ENCODE measurements at places on chromosomes 13 and 19.
A peak's percentile ranks its signal among the peaks of the same experiment; 100 is the strongest.

DNA sequence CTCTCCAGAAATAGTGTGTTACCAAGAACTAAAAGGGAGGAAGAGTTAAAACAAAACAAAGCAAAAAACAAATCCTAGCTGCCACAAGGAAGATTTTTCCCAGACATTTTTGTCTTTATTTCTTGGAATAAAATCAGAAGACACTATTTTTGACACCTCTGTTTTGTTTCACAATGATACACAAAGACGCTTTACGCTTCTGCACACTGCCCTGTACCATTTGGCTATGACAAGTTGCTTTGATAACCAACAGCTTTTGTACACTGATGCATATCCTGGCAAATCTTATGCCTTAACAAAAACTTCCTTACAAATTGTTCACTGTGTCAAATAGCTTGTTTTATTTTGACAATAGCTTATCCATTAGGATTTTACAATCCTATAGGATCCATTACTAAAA is 103.5 kb upstream of the RAP2A start:
- DNase-seq: no peak

DNA sequence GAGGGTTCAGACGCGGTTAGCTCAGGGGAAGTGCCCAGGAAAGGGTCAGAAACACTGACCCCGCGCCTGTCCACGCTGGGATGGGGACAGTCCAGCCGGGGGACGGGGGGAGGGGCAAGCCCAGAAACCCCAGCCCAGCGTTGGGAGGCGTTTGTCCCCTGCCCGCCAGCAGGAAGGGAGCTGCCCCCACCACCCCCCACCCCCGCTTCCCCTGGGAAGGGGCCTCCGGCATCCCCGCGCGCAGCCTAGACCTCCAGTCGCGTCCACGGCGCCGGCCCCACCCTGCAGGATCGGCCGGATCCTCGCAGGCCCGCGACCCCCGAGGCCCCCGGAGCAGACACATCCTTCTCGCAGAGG is 277 bp downstream of the GIPC1 start:
- no peak for DNase-seq

GRCh38 chr13:76656500-76656899 is 229.7 kb downstream of the KCTD12 start:
- no peak for DNase-seq

DNA sequence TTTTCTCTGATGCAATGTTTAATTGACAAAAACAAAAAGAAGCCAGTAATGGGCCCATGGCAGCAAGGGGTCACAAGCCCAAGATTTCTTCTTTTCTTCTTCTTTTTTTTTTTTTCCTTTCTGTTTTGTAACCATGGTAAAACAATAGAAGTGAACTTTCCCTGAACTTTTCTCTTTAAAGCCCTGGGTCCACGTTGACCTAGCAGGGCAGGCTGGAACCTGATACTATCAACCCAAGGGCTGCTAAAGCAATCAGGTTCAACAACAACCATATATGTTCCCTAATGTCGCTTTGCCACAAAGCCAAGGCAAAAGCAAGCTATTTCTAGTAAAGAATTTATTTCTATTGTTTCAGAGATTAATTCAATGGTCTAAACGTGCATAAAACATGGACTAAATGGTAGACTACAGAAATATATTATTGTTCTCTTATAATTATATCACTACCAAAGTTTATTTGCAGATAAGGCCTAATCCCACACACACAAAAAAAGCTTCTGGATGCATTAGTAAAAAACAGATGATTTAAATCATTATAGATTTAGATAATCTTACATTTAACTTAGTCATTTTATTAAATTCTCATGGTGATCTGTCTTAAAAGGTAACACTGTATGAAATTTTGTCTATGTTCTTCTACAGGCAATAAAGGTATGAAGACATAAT is 153.9 kb downstream of the DACH1 start:
- peak; percentile 74 for DNase-seq

- DNase-seq: no peak
Observed at GRCh38 chr13:94480672-94481145, 1.2 kb upstream of the DCT start.

GRCh38 chr13:89862691-89863036 is 1484.8 kb upstream of the MIR17HG start:
- DNase-seq: no peak

DNA sequence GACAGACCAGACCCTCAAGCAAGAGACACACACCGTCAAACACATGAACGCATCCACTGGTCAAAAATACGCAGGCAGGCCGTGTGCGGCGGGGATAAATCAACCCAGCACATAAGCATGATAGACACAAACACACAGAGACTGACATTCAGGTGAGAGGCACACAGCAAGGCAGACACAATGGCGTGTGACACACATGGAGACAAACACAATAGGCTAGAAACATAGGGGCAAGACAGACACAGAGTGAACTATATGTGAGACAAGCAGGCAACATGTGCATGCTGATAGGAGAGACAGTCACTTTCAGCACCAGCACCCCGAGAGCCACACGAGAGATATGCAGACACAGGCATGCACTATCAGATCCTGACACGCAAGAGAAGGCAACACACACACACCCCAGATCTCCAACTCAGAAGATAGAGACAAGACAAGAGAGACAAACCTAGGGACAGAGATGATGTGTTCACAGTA is 6.9 kb upstream of the JUNB start:
- peak; percentile 43 for DNase-seq

DNA sequence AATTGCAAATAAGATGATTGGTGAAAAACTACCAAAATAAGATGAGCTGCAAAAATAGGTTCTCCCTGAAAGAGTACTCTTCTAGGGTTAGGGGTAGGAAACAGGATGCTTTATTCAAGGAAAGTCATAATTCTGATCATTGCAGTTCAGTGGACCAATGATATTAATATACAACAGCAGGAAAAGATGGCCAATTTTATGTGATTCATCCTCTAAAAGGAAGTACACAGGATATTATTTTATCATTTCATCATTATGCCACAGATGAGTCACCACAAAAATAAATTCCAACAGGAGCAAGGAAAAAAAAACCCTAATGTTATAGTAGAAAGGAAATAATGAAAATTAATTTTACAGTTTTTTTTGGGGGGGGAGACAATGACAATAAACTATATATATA is 205.0 kb downstream of the NALCN start:
- DNase-seq: no peak

DNA sequence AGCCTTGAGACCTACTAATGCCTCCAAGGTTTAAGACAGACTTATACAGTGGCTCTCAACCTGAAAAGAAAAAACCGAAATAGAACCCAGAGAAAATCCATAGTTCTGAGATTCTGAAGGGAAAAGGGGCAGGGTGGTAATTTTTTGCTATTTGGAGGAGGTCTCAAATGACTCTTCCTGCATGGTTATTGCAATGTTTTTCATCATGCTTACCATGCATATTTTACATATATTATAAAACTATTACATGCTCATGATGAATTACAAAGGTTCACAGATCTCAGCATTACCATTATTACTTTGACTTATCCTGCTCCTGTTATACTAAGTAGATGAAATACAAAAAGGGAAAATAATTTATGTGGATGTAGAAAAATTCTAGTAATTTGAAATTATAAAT is 47.6 kb downstream of the N4BP2L2 start:
- no peak for DNase-seq

DNA sequence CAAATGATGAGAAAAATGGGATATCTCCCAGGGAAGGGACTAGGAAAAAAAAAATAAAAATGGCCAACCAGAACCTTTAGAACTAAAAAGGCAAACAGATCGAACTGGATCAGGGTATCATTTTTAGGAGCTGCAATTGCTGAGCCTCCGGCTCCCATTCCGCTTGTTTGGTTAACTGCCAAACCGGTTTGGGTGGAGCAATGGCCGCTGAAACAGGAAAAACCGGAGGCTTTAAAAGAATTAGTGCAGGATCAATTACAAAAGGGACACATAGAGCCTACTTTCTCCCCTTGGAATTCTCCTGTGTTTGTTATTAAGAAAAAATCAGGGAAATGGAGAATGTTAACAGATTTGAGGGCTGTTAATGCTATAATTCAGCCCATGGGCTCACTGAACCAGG is 12.7 kb upstream of the ZNF443 start:
- DNase-seq: peak; percentile 67

DNA sequence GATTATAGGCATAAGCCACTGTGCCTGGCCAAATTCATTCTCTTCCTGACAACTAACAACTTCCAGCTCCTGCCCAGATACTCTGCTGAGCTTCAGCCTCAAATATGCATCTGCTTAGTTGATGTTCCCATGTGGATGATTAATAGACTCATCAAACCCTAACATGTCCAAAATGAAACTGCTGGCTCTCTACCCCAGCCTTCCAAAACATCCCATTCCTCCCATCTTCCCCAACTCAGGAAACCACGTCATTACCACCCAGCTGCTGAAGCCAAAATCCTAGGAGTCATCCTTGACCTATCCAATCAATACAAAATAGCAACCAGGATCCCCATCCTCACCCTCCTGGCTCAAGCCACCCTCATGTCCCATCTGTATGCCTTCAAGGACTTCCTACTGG is 20.9 kb downstream of the POU2F2 start:
- DNase-seq: no peak

DNA sequence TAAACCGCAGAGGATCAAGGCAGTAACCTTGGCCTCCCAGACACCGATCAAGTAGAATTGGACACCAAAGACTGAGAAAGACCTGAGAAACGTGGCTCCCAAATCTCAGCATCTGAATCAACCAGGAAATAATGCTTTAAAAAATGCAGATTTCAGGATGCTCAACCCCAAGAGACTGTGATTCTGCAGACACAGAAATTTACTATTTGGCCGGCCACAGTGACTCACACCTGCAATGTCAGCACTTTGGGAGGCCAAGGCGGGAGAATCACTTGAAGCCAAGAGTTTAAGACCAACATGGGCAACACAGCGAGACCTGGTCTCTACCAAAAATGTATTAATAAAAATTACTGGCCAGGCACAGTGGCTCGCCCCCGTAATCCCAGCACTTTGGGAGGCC is 6.2 kb downstream of the ABCC4 start:
- no peak for DNase-seq

- no peak for DNase-seq
Observed at GRCh38 chr13:114155926-114156883, 22.9 kb upstream of the CFAP97D2 start.

DNA sequence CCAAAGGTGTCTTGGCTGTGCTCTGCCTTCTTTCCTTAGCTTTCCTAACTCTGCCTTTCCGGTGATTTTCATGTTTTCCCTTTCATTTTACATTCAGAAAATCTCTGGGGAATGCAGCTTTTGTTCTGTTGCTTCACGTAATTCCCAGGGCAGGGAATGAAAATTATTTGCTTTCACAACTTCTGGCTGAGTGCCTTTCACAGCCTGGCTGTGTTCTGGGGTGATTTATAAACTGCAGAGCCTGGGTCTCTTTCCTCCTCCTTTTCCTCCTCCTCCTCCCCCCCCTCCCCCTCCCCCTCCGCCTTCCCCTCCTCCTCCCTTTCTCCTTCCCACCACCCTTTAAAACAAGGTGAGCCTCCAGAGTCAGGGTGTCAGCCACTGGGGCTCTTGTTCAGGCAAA is 84.3 kb downstream of the RNASEH2B start:
- DNase-seq: no peak

DNA sequence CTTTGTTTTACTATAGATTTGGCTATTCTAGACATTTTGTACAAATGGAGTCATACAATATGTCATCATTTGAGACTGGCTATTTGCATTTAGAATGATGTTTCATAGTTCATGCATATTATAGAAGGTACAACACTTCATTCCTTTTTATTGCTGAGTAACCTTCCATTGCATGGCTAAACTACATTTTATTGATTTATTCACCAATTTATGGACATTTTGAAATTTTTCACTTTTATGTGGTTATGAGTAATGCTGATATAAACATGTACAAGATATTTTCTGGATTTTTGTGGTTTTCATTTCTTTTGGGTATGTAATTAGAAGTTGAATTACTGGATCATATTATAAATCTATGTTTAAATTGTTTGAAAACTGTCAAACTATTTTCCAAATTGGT is 710.3 kb upstream of the SLITRK5 start:
- DNase-seq: no peak

GRCh38 chr13:52405767-52406494 is at the start of gene THSD1:
THSD1 (minus strand) TSS chr13:52406172; CDS start chr13:52402600, 3,572 bp downstream.
- DNase-seq: no peak

GRCh38 chr13:91355099-91355825 is 7.8 kb downstream of the MIR17HG start:
- peak; percentile 25 for DNase-seq

- DNase-seq: no peak
Observed at GRCh38 chr13:94813920-94814475, 101.7 kb upstream of the SOX21 start.

DNA sequence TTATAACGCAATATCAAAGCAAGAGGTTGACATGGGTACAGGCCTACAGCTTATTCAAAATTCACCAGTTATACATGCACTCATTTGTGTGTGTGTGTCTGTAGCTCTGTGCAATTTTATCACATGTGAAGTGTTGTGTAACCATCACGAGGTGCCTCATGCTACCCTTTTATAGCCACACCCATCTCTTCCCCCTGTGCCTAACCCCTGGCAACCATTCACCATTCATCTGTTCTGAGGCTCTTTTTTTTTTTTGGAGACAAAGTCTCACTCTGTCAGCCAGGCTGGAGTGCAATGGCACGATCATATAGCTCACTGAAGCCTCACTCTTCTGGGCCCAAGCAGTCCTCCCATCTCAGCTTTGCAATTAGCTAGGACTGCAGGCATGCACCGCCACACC is 78.4 kb downstream of the DPF1 start:
- DNase-seq: no peak

- no peak for DNase-seq
Observed at GRCh38 chr13:84670245-84670644, 788.0 kb upstream of the SLITRK1 start.

- DNase-seq: no peak
Observed at GRCh38 chr13:79227418-79227817, 178.6 kb downstream of the RBM26 start.

- no peak for DNase-seq
Observed at GRCh38 chr19:6105444-6105843, 4.9 kb downstream of the RFX2 start.

DNA sequence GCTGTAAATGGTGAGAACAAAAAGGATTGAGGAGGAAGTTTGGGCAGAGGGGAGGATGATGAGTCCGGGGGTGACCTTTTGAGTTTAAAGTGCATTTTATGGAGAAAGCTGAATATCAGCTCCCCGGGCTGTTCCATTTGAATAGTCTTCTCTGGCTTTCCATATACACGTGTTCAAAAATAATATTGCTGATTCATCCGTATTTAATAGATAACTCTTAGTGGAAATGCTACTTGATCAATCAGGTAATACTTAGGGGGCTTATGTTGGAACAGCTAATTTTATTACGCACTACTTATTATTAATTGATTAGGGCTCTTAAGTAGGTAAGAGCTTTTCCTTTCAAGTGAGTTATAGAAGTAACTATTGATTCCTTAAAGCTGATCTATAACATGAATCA is 76.4 kb downstream of the ERCC5 start:
- no peak for DNase-seq

- no peak for DNase-seq
Observed at GRCh38 chr19:7287722-7288121, 6.5 kb downstream of the INSR start.

- DNase-seq: peak; percentile 74
Observed at GRCh38 chr19:55005684-55006488, 32.2 kb downstream of the GP6 start.

- no peak for DNase-seq
Observed at GRCh38 chr19:3274245-3274941, 49.9 kb downstream of the CELF5 start.

All from HT-29 (cell line).